ENCODE measurements at places on chromosomes 2 and 18. TPM values are rescaled to one million over a fixed set of nuclear protein-coding genes. Genes with fewer than 3 reads are reported as not detected.
A peak's percentile ranks its signal among the peaks of the same experiment; 100 is the strongest.

DNA sequence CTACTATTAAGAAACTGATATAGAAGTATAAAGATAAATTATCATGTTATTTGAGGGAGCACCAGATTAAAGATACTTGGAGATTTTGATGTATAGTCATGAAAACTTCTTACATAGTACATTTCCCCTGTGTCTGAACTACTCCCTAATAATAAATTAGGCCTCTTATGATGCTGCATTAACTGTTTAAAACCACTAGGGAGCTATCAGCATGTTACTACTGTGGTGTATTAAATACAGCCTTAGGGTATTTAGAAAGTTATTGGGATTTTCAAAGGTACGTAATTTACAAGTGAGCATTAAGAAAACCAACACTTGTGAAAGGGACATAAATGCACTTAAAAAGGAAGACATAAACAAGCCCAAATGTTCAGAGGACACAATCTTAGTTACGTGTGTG is 714.0 kb downstream of the EPHA4 start:
- DNase-seq: no peak

DNA sequence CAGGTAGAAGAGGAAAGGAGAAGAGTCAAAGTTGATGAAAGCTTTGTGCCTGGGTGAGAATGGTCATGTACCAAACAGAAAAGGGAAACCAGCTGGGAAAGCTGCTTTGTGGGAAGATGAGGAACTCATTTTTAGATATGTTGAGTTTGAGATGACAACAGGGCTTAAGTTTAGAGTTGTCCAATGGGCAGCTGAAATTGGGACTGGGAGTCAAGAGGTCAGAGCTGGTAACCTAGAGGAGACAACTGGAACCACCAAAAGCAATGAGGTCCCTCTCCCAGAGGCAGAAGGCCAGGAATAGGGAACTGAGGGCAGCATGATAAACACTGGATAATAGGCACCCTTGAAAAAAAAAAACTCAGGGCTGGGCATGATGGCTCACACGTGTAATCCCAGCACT is 48.8 kb downstream of the SLC4A1AP start:
- DNase-seq: no peak

DNA sequence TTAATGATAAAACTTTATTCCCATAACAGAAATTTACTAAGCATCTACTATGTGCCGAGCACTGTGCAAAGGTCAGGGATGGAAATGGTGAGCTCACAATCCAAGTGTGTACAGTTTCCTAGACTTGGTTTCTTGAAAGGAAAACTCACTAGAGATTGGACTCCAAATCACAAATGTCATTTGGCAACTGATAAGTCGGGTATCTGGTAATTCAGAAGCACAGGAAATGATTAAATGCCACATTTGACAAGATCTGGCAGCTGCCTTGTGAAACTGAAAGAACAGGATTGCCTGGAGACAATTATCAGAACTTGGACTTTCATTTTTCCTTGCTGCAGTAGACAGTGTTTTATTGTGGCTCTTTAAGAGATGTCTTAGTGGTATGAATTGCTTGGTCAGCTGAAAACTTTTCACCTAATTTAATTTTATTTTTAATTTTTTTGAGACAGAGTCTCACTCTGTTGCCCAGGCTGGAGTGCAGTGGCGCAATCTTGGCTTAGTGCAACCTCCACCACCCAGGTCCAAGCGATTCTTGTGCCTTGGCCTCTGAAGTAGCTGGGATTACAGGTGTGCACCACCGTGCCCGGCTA is 19.2 kb downstream of the ITGA6 start:
- DNase-seq: no peak

DNA sequence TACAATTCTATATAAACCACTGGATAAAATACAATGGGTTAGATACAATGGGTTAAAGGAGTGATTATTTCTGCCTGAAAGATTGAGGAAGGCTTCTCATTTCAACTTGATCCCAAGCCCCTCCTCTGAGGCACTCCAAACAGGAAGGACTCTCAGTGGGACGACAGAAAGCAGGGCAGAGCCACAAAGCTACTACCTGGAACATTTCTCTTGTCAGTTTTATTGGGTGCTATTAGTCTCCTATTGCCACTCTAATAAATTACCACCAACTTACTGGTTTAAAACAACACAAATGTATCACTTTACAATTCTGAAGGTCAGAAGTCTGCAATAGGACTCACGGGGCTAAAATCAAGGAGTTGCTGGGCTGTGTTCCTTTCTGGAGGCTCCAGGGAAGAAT is 146.7 kb downstream of the MREG start:
- no peak for DNase-seq

TXNDC2 gene
- total RNA-seq: 0.18 TPM

- no peak for DNase-seq
These were observed 276.9 kb downstream of the CAMKMT start for GRCh38 chr2:44638649-44639048.

DNA sequence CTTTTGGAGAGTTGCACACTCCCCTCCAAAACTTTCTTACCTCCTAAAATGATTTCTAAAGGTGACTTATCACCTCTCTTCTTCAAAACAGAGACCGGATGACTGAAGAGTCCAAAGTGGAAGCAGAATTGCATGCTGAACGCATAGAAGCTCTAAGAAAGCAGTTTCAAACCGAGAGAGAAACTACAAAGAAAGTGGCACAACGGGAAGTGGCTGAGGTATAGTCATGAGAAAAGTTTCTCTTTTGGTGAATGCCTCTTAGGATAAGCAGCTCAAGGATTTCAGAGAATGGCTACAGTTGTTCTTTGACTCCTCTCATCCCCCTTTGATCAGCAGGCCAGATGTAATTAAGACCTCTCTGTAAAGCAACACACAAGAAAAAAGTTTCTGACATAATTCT is 73.6 kb downstream of the GTF3C3 start:
- no peak for DNase-seq

TEX51 gene
- total RNA-seq: not detected

PRKCE gene
- total RNA-seq: 32.4 TPM

MYCN gene
- not detected for total RNA-seq

RAD51AP2 gene
- not detected for total RNA-seq

DNA sequence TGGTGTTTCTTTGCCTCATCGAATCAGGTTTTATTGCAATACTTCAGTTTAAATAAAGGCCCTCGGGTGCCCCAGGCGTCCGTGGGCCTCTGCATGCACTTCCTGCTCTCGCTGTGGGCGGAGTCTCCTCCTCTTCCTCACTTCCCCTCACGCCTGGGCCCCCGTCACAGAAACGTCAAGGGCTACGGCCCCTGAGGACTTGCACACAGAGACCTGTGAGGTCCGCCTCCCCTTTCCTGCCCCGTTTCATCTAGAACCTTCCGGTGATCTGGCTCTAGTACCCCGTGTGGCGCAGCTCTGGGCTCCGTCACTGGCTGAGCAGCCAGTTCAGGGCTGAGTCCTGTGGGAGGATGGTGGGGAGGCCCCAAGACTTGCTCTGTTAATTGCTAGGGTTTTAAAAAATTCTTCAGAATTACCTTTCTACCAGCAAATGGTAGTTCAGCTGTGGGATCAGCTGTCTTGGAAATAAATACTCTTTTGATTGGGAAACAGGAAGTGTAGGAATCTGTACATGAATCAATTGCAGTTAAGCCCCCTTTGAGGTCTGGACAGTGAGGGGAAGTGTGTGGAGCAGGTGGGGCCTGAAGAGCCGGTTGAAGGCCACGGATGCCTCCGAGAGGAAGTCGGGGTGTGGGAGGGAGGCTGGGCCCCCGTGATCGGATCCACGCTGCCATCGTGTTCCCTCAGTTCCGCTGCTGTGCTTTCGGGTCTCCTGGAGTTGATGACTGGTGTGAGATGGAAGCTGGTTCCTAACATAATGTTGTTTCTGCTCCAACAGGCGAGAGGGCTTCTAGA is 10.2 kb downstream of the NFATC1 start:
- no peak for DNase-seq

- DNase-seq: no peak
These were observed 13.4 kb upstream of the KCNG2 start for GRCh38 chr18:79784071-79784913.

DNA sequence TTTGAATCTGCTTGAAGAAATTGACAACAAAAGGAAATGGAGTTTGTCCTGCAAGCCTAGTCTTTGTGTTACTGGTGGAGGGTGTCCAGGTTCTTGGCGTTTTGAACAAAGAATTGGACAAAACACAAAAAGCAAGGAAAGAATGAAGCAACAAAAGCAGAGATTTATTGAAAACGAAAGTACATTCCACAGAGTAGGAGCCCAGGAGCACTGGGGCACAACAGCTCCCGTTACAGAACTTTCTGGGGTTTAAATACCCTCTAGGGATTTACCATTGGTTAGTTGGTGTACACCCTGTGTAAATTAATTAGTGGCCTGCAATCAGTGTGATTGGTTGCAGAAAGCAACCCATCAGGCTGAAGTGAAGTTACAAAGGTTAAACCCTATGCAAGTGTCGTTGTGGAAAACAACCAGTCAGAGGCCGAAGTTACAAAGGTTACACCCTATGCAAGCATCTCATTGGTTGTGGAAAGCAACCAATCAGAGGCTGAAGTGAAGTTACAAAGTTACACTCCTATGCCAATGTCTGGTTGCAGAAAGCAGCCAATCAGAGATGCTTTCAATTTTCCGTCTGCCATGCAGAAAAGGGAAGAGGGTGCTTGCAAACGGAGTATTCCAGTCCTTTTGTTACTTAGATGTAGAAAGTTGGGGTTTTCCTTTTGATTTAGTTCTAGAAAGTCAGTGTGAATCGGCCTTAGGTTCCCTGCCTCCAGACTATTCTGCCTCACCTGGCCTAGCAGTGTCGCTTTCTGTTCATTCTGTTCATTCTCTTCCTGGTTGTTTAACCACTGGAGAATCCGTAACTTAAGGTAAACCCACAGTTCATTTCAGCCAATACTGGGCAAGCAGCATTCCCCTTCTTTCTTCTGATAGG is 47.6 kb upstream of the PTH2R start:
- no peak for DNase-seq

DNA sequence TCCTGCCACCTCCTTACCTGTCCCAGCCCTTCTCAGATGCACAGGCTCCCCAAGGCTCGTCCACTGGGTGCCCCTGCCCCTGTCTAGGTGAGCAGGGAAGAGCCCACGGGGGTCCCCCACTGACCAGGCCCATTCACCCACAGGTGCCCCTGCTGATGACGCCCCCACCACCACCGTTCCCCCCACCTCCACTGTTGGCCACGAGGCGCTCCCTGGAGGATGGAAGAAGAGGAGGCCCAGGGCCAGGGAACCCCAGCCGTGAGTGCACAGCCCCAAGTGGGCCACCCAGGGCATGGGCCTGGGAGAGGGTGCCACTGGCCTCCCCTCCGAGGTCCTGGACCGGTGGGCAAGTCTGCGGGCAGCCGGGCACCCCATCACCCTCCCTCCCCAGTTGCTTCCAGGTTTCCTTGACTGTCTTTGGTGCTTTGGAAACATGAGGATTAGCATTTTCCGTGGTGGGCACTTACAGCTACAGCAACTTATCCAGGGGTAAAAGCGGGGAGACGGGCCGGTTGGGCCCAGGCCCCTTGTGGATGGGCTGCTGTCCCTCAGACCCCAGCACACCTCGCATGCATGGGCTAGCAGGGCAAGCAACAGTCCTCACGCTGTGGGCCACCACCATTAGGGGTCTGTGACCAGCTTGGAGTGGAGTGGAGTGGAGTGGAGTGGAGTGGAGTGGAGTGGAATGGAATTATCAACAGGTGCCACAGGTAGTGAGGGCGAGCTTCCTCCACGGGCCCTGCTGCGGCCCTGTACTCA is 13.2 kb upstream of the KLHL30 start:
- no peak for DNase-seq

FBXO36 gene
- 2.2 TPM for total RNA-seq

DNA sequence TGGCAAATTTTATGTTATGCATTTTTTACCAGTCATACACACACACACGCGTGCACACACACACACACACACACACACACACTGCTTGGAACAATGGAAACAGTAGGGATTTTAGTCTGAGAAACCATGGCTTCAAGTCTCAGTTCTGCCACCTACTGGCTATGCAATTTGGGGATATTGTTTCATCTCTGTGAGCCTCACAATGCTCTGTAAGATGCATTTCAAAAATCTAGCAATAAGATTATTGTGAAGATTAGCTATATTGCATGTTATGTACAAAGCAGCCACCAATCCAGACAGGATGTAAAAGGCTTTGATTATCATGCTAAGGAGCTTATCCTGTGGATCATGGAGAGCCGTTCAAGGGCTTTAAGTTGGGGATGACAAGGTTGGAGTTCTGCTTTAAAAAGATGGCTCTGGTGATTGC is 401.4 kb downstream of the NBAS start:
- DNase-seq: peak; percentile 66

GRCh38 chr2:29096969-29097368 is 18.2 kb upstream of the CLIP4 start:
- no peak for DNase-seq

GRCh38 chr2:134818321-134818720 is 20.1 kb upstream of the ACMSD start:
- peak; percentile 36 for DNase-seq

DNA sequence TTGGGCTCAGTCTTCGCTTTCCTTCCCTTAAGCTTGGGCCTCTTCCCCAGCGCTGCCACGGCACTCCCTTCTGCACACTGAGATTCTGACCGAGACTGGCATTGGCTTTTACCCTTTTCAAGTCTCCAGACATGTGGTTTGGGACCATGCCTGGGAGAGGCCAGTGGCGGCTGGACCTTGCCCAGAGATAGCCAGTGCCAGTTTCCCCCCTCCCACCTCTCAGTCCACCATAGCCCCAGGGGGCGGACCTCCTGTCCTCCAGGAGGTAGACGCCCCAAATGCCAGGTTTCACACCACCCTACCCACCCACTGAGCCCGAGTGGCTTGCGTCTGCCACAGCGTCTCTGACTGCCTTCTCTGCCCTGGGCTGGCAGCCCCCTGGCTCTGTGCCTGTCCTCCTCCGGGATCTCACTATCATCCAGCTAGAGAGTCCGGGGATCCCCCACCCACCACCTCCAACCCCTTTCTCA is 47.7 kb downstream of the INPP5D start:
- no peak for DNase-seq

LYPD6 gene
- 0.90 TPM for total RNA-seq

GKN2 gene
- not detected for total RNA-seq

DNA sequence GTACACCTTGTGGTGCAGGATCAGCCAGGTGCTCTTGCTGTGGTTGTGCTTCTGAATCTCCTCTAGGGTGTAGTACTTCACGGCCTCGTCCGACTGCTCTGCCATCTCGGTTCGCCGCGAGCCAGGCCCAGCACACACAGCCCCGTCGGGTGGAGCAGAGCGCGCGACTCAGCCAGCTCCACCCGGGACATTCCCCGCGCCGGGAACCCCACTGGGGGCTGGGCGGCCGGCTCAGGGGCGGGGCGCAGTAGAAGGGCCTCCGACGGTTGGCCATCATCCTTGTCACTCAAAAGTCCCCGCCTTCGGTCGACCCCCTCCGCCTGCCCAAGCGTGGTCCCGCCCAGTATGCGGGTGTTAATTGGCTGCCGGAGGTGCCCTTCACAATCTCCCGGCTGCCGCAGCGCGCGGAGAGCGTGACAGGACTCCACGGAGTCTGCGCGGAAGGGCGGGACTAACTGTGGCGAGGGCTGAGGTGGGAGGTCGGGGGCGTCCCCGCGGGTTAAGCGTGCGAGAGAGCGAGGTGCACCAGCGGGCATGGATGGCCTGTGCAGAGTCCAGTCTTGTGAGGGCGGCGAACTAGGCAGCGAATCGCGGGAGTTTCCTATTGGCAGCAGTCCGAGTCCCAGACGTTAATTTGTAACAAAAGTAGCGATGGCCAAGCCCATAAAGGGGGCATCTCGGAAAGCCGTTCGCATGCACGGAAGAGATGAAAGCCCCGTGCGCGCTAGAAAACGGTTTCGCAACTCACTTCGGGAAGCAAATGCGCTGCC is at the start of gene CYB5A:
TSS of gene CYB5A (minus strand) at position 193 of the 770 bp plus-strand sequence. CDS start at position 105, 88 bp downstream.
- DNase-seq: peak; percentile 93

- DNase-seq: no peak
These were observed 2.3 kb downstream of the STPG4 start for GRCh38 chr2:47152803-47153202.

- peak; percentile 25 for DNase-seq
These were observed 468 bp downstream of the PIKFYVE start for GRCh38 chr2:208266553-208266893.

- no peak for DNase-seq
These were observed 5.5 kb upstream of the ITSN2 start for GRCh38 chr2:24365826-24366225.

Data from IMR-90 (cell line).